ENCODE measurements at places on chromosomes 4 and X.

DNA sequence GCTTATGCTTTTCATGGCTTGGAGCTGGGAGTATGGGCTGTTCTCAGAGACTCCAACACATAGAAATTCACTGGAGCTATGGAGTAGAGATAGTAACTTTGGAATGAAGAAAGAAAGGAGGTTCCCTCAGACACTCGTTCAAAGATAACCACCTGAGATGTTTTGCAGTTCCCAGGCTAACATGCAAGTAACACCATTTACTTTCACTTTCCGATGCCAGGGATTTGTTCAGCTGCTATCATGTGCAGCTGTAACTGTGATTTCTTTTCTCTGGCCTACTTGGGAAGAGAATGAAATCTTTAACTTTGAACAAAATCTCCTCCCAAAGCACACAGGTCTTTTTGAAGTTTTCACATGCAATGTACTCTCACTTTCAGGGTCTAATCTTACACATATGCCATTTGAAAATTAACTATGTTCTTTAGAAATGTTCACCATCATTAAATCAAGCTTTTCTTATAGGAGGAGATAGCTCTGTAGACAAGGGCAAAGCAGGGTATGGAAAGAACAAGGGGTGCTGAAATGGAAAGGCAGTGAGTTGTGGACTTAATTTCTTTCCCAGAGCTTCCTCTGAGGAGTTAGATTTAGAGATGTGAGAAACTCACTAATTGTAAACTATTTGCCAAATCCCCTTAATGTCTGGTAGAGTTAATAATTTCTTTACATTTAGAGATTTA, 514.3 kb downstream of the PDHA2 start:
- no peak for DNase-seq

DNA sequence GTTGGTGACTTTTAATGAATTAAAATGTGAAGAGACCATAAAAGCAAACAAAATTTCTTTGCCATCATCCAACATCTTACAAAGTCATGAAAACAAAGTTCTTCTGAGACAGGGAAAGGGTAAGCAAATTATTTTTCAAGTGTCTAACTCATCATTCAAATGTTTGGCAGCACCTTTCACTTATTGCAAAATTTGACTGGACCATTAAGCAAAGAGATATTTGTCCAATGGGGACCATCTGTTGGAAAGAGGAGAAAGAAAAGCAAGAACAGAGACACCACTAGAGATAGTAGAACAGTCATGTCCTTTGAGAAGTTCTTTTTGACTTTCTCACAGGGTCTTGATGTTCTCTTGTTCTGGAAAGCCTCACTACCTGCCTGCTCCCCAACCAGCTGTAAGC, 330.1 kb downstream of the PAPSS1 start:
- DNase-seq = no peak

GRCh38 chr4:41385481-41385880, 128.8 kb downstream of the UCHL1 start:
- DNase-seq = no peak

GRCh38 chr4:142265536-142265935, 580.6 kb downstream of the INPP4B start:
- no peak for DNase-seq

DNA sequence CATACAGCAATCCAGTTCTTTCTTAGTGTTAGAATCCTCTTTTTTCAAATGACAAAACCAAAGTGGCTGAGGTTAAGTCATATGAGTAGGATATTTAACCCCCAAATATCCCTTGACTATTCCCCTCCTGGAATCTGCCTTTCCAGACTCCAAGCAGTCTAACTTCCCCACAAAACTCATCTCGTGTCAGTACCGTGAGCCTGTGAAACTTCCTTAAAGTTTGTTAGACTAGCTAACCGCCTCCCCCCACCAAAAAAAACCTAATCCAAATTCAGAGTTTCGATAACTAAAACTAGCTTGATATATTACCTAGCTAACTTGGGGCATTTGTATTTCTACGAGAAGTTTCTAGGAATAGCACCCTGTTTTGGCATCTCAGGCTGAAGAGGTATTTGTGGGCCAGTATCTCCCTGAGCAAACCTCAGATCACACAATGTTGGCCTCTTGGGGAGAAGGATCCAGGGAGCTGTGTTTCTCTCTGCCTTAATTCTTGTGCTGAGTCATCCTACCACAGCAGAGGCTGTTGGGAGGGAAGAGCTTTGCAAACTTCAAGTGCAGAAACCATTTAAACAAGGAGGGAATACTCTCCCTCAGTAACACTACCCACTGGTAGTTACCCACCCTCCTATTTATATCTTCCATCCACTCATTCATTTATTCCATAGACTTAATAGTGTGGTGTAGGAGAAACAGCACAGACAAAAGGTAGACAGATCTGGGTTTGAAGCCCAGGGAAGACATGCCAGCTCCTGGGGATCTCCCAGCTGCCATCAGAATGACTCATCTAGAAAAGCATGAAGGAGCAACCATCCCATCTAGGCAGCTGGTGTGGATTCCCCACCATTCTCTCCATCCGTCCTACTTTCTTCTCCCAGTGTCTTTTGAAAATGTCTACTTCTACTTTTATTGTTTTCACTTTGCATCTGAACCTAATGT, 39.3 kb upstream of the TXK start:
- DNase-seq = no peak

DNA sequence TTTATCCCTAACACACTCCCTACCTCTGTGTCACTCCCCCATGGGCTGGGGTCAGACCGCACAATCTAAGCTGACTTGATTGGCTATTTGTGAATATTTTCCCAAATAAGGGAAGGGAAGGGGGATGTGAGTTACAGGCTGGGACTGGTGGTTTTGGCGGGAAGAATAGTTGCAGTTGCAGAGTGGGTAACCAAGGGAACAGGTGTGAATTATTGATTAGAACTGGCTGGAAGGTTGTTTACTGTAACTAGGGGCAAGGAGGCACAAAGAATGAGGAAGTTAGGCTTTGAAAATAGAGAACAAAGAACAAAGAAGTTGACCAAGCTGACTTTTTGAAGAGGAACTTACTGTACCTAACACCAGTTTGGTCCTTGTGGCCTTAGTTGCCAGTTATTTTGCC, 88.0 kb upstream of the XAGE2 start:
- no peak for DNase-seq

DNA sequence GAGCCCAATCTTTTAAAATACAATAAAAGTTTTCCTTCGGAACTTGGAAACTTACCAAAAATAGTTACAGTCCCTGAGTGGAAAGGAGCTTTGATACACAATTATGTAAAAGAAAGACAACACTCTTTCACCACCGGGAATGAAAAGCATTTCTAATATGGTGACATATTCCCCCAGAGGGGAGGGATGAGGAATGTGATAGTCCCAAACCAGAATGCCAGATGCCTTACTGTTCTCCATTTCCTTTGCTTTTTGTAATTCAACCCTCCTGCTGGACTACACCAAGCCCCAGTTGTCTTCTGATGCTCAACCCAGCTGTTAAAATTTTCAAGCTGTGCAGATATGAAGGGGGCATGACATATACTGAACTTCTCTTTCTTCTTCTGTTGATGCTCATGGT, 4.1 kb downstream of the PRIMPOL start:
- no peak for DNase-seq

- DNase-seq = no peak
Measured at GRCh38 chr4:15368856-15369255, 59.0 kb upstream of the C1QTNF7 start.

DNA sequence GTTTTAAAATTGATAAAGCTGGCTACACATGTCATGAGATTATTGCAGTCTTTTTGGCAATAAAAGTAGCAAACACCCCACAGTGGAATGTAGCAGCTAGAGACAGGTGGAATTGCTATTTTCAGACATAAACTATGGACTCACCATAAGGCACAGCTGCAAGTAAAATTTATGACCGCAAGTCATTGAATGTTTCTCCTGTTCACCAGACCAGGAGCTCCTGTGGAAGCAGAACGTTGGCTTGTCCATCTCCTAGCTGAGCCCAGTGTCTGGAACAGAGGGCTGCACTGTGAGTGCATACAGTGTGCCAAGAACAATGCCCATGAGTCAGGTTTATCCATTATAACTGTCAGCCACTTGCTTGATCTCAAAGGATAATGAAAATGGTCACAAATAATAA, 538.2 kb downstream of the INPP4B start:
- DNase-seq = no peak

GRCh38 chrX:97229318-97229717, 345.6 kb downstream of the RPA4 start:
- no peak for DNase-seq

DNA sequence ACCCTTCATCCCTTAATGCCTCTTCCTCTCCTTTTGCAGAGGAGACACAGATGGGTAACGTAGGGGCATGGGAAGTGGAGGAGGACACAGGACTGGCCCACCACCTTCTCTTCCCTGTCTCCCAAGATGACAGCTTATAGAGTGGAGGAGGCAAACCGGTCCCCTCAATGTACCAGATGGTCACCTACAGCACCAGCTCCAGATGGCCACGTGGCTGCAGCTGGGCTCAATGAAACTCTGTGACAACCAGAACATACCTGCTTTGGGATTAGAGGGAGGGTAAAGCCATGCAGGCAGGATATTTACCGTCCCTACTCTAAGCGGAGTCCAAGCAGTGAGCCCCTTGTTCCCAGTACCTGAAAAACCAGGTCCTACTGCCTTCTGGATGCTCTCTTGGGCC, 7.5 kb upstream of the KLHL15 start:
- DNase-seq = no peak

DNA sequence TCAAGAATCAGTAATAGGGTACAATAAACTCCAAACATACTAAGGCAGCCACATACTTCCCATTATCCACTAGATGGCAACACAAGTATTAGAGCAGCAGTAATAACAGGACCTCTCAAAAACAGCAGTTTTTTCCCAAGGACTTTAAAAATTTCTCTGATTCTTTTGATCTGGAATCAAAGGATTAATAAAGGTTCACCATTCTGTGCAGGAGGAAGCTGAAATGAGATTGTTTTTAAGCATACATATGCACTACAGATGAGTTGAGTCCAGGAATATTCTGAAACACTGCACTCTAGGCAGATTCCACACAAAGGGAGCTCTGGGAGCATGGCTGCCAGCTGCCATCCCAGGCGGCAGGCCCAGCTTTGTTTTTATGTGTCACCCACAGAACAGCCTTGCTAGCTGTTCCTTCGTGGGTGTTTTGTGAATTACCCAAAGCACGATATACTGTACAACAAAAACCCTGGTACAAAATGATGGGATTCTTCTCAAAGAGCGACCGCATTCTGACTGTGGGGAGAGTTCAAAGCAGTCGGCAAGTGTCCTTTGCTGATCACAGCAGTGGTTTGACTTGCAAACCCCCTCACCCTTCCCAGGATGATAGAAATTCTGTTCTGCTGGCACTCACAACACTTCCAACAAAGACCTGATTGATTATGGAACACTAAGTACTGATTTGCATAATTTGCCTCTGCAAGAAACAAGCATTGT, 61.0 kb downstream of the STX18 start:
- DNase-seq = no peak

GRCh38 chr4:118883861-118884260, 4.8 kb upstream of the SYNPO2 start:
- DNase-seq = no peak

DNA sequence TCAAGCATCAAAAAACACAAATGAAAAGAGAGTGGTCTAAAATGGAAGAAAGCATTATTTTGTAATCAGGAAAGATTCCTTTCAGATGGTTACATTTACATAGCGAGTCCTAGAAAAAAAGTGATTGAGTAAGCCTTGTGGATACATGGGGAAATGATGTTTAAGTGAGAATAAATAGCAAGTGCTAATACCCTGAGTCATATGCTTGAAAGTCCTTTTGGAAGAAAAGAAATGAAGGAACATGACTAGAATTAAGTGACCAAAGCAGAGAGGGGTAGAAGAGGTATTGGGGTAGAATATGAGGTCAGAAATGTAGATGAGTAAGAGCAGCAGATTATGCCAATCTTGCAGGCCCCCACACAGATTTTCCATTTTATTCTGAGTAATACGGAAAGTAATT, 814.8 kb upstream of the GRID2 start:
- DNase-seq = no peak

- no peak for DNase-seq
Measured at GRCh38 chrX:144616317-144616716, 631.0 kb upstream of the SPANXN1 start.

GRCh38 chr4:56468097-56468422, 643 bp downstream of the SRP72 start:
- DNase-seq = no peak

- no peak for DNase-seq
Measured at GRCh38 chr4:174444390-174444789, 77.9 kb downstream of the HPGD start.

- no peak for DNase-seq
Measured at GRCh38 chr4:88573995-88574394, 18.3 kb upstream of the HERC3 start.

DNA sequence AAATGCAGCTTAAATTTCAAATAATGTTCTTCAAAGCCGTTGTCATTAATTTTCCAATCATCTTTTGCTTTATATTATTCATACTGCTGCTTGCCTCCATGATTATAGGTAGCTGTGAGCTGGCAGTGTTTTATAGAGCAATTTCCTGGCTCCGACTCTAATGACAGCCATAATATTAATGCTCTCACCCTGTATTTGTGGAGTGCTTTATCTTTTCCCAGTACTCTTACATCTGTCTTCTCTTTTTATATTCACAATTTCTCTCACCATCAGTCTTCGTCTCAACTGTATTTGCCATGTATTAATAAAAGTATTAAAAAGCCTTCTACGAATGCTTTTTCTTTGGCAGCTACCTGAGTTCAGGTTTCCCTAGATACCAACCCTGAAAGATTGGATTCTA, 21.0 kb downstream of the ATXN3L start:
- no peak for DNase-seq

GRCh38 chr4:67899096-67899495, 15.3 kb upstream of the TMPRSS11D start:
- DNase-seq = no peak

- DNase-seq = no peak
Measured at GRCh38 chrX:46433892-46434291, 111.3 kb downstream of the ZNF674 start.

DNA sequence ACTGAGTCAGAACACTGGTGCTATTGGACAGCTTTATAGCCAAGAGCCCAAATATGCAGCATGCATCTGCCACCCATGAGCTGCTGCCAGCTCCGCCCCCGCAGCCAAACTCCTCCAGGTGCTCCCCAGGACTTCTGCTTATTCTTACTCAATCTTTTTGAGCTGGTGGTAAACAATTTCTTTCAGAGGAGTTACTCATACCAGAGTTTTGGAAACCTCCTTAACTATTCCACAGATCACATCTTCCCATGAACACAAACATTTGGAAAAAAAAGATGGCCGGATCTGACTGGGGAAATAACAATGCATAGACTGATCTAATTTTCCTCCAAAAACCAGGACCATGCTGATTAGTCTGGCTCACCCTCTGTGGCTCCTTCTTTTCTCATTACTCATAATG, 399.9 kb downstream of the GPM6A start:
- DNase-seq = no peak
